Erythroblast (primary cell): ENCODE measurements at places on chromosomes 16 and 17.

- DNase-seq = no peak
Observed at GRCh38 chr16:55503726-55504550, 4.9 kb upstream of the LPCAT2 start.

DNA sequence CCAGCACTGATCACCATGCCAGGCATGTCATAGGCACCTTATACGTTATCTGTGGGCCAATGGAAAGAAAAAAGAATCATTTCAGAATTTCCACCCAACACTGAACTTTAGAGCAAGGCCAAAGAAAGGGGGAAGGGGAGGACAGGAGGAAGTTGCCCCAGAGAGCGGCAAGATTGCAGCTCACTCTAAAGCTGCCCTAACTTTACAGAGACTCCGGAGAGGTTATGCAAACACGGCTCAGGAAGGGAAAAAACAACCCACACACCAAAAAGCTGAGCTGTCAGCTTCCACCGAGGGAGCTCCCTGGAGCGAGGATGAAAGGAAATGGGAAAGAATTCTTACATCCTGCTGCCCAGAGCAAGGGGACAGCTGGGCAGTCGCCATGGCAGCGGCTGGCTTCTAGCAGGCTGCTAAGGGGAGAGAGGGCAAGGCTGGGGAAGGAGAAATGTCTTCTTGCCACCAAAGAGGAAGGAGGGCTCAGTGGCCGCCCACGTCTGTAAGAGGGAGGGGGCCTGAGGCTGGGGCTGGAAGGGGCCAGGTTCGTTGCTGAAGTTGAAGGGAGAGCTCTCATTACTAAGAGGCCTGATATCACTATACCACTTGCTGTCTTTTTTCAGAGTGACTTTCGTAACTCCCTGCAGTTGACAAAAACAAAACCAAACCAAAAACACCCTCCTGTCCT lies 18.2 kb downstream of the COTL1 start:
- DNase-seq = no peak

DNA sequence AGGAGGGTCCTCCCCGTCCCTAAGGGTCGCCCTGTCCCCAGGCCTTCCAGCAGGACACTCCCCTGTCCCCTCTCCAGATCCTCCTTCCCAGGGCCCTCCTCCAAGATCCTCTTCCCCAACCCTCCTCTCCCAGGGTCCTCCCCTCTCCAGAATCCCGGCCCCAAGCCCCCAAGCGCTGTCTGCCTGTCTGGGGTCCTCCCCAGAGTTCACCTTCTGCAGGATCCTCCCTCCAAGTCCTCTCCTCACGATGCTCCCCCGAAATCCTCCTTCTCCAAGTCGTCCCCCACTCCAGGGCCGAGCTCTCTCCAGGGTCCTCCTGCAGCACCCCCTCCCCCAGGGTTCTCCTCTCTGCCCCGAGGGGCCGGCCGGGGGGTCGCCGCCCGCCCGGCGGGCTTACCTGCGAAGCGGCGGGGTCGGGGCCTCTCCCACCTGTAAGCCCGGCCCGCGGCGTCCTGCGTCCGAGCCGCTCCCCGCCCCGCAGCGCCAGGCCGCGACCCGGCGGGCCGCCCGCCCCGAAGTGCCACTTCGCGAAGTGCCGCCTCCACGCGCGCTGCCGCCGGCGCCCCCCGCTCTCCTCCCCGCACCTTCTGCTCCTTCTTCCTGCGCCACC lies 678 bp upstream of the BAIAP2 start:
- no peak for DNase-seq

- DNase-seq = no peak
Observed at GRCh38 chr17:57832314-57833178, 17.3 kb downstream of the MRPS23 start.

GRCh38 chr16:80689487-80689886 lies 114.9 kb downstream of the CDYL2 start:
- DNase-seq = no peak

DNA sequence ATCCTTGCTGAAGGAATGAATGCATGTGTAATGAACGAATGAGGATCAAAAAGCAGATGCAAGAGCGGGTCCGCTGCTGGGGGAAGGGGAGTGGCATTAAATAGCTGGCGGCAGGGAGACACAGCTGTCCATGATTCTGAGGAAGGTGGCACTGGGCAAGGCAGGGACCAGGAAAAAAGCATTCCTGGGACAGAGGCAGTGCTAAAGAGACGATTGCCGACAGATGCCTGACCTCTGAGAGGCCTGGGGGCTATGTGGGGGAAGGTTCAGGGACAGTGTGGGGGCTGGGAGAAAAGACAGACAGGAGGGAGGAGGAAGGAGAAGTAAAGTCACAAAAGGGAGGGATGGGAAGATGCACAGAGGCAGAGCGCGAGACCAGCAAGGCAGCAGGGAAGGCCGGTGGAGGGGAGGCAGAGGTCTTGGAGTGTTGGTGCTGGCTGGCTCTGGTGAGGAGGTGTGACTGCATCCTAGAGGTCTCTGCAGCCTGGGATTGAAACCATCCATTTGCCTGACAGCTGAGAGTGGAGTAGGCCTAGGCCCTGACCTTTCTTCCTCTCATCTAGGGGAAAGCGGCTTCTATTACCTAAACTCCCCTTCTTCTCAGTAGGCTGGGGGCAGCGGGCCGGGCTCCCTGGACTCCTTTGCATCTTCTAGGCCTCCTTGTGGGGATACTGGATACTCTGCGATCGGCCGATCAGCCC lies 109.9 kb downstream of the SDK2 start:
- DNase-seq = no peak

GRCh38 chr16:23416816-23417215 lies 36.2 kb downstream of the COG7 start:
- DNase-seq = no peak

DNA sequence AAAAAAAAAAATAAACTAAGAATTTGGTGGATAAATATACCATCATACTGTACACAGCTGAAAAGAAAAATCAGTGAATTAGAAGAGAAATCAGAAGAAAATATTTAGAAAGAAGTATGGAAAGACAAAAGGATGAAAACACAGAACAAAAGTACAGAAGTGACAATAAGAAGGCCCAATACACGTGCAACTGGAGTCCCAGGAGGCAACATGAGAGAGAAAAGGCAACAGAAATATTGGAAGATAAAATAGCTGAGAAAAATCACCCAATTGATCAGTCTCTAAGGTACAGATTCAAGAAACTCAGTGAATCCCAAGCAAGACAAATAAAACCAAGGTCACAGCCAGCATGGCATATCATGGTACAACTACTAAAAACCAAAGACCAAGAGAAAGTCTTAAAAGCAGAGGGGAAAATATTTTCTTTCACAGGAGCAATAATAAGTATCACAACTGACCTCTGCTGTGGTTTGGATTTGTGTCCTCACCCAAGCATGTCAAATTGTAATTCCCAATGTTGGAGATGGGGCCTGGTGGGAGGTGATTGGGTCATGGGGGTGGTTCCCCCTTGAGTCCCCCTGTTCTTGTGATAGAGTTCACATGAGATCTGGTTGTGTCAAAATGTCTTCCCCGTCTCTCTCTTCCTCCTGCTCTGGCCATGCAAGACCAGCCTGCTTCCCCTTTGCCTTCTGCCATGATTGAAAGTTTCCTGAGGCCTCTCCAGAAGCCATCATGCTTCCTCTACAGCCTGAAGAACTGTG lies 20.2 kb upstream of the ENGASE start:
- peak; percentile 8 for DNase-seq

GRCh38 chr16:55443434-55444346 lies 35.3 kb upstream of the MMP2 start:
- DNase-seq = no peak

DNA sequence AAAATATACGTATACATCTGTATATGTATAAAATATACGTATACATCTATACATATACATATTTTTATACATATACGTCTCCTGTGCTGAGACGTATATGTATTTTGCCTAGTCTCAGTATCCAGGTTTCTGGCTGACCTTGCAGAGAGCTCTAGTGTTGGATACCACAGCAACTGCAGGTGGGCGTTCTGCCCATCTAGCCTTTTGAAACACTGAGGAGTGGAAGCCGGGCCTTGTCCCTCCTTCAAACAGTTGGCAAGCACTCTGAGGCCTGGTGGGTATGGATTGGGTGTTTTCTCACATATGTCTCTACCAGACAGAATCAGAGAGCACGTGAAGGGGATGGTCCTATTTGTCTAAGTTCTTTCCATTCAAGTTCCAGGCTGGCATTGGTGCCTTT lies 39.4 kb upstream of the MRC2 start:
- DNase-seq = no peak

- no peak for DNase-seq
Observed at GRCh38 chr16:28499854-28500253, 5.4 kb downstream of the APOBR start.

DNA sequence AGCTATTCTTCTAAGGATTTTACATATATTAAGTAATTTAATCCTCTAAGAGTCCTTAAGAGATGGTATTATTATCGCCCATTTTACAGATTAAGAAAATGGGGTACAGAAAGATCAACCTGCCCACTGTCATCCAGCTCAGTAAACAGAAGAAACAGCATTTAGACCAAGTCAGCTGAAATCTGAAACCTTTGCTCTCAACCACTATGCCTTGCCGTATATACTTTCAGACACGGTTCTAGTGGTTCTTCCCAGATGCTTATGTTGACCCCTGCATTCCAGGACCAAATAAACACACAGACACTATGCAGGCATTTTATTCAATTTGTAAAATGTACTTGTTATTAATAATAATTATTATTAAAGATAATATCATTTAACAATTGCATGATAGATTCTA lies 854.8 kb downstream of the KCNJ2 start:
- DNase-seq = no peak

DNA sequence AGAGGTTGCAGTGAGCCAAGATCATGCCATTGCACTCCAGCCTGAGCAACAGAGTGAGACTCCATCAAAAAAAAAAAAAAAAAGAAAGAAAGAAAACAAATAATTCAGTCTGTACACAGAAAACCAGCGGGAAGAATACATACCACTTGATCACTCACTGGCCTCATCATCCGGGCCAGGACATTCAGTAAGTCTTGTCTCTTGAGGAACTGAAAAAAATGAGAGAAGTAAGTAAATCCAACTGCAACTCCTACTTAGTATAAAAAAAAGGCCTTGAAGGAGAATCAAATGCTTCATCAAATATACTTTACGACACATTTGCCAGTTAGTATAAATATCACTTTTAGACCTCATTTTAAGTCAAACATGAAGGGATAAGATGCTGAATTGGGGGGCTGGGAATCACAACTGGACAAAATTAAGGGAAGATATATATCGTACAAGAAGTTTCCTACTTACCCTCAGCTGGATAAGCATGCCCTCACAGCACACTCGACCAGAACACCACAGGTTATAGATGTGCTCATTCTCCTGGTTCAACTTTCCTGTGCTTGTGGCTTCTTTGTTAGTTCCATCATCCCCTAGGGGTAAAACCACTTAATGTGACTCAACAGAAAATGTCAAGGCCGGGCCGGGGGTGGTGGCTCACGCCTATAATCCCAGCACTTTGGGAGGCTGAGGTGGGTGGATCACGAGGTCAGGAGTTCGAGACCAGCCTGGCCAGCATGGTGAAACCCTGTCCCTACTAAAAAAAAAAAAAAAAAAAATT lies 12.4 kb downstream of the CCDC47 start:
- no peak for DNase-seq

- DNase-seq = no peak
Observed at GRCh38 chr16:9275377-9275776, 183.9 kb downstream of the HAPSTR1 start.

- DNase-seq = no peak
Observed at GRCh38 chr17:77503293-77503655, 362.5 kb downstream of the SEC14L1 start.

- DNase-seq = no peak
Observed at GRCh38 chr17:7557775-7558543, 591 bp upstream of the TNFSF13 start.

GRCh38 chr17:27954548-27955495 lies 61.7 kb upstream of the LYRM9 start:
- DNase-seq = no peak

DNA sequence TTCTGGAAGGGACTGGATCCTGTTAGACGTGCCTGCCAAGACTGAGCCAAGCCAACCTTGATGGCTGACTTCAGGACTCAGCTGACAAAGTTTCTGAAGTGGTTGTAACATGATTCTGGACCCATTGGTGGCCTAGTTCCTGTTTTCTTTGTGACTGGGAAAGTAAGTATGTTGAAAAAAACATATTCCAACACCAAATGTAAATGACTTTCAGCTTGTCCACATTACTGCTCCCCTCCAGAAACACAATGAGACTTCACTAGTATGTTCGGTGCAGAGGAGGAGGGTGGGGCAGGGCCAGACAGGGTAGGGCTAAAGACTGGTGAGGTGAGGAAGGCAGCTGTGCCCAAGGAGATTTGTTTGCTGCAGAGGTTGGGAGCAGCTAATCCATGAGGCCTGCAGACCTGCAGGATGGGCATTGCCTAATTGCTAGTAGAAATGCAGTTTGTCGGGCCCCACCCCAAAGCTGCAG lies 26.4 kb downstream of the NMT1 start:
- DNase-seq = no peak

GRCh38 chr17:83151056-83151441 lies 71.6 kb downstream of the METRNL start:
- no peak for DNase-seq

- DNase-seq = peak; percentile 67
Observed at GRCh38 chr16:58299757-58300349, 5.0 kb upstream of the PRSS54 start.

GRCh38 chr16:12291989-12292759 lies 315.6 kb downstream of the SNX29 start:
- DNase-seq = no peak

- DNase-seq = peak; percentile 72
Observed at GRCh38 chr16:18800775-18801144, 589 bp downstream of the ARL6IP1 start.

DNA sequence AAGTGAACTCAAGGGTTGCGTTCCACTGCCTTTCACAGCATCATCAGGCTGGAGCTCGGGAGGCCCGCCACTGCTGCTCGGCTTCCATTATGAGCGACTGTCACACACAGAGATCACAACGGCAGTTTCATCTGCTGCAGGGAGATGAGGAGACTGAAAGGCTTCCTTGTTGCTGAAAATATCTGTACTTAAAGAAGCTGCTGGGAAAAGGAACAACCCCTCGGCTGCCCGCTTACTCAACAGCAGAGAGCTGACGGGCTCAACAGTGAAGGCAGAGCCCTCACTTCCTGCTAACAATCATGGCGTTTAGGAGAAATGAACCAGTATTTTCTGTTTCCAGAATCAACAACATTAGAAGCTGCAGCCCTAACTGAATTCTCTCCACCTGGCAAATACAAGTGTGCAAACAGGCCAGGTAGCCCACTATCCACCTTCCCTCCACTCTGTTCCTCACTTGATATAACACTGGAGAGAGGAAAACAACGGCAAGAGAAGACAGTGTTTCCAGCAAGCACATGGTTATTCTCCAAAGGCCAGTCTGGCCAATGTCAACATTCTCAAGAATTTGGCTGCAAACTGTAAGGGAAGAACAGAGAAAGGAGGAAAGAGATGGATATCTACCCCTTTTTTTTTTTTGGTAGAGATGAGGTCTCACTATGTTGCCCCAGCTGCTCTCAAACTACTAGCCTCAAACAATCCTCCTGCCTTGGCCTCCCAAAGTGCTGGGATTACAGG lies 33.7 kb downstream of the MBTPS1 start:
- DNase-seq = no peak

- no peak for DNase-seq
Observed at GRCh38 chr17:43882761-43883415, 24.4 kb downstream of the MPP2 start.
